ENCODE measurements at places on chromosomes 7 and 10. TPM values are rescaled to one million over a fixed set of nuclear protein-coding genes. Genes with fewer than 3 reads are reported as not detected.

Gene GIGYF1
- 48.1 TPM for total RNA-seq

Gene HTR5A
- total RNA-seq, result not detected

Gene NPSR1
- total RNA-seq, result not detected

Gene CACNB2
- total RNA-seq, result 14.6 TPM

Gene KLLN
- total RNA-seq, result 0.29 TPM

Gene PPP1R3A
- not detected for total RNA-seq

- H3K36me3 ChIP-seq, result no peaks in the 10 kb centered on the region
- H3K4me3 ChIP-seq, result no peak overlapping the region
- DNase-seq, result no peak
- H3K27ac ChIP-seq, result no peak overlapping the region
- no peaks in the 10 kb centered on the region for H3K27me3 ChIP-seq
Measured at GRCh38 chr7:157400171-157400860, 63.5 kb downstream of the DNAJB6 start.

- H3K4me1 ChIP-seq, result no peaks in the 10 kb centered on the region
- H3K27ac ChIP-seq, result no peak overlapping the region
- H3K4me3 ChIP-seq, result no peak overlapping the region
- DNase-seq, result no peak
Measured at GRCh38 chr10:11679946-11680345, 62.2 kb upstream of the ECHDC3 start.

DNA sequence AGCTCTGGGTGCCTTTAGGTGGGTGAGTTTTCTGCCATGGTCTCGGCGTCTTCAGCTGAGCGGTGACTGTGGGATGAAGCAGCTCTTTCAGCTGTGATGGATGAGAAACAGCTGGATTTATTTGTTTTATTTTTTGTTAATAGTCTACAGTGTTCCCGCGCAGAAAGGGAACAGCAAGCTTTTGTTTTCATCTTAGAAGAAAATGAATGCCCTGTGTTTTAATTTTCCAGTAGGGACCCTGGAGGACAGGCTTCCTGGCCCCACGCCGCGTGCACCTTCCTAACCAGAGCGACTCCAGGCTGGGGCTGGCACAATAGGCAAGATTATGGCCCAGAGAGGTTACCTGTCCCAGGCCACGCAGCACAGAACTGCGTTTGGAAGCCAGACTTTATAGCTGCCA, 57.6 kb downstream of the GTF2IRD1 start:
- DNase-seq, result no peak
- no peak overlapping the region for H3K27ac ChIP-seq
- no peaks in the 10 kb centered on the region for H3K36me3 ChIP-seq
- H3K4me3 ChIP-seq, result no peak overlapping the region

- no peak overlapping the region for H3K4me3 ChIP-seq
- no peaks in the 10 kb centered on the region for H3K4me1 ChIP-seq
- DNase-seq, result no peak
- H3K36me3 ChIP-seq, result no peaks in the 10 kb centered on the region
Measured at GRCh38 chr7:123455965-123456470, 78.4 kb downstream of the IQUB start.

DNA sequence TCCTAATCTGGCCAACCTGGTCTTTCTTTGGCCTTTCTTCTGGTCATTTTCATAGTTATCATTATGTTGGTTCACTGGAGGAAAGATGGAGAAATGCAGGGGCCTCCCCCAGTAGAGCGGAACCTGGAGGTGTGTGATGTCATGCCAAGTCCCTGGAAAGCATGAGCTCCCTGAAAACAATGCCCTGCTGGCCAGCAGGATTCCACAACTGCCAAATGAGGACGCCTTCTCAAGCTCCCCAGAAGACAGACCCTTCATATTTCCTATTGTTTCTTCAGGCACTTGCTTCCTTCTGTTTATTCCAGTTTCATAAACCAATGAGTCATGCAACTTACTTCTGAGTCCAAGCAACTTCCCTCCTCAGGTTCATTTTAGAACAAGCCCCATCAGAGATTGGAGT, 339.0 kb downstream of the GATA3 start:
- H3K36me3 ChIP-seq, result no peaks in the 10 kb centered on the region
- no peak overlapping the region for H3K27ac ChIP-seq
- no peaks in the 10 kb centered on the region for H3K4me1 ChIP-seq
- no peak overlapping the region for H3K4me3 ChIP-seq
- DNase-seq, result no peak

GRCh38 chr10:24862589-24862988, 89.8 kb downstream of the PRTFDC1 start:
- no peak overlapping the region for H3K27ac ChIP-seq
- no peaks in the 10 kb centered on the region for H3K27me3 ChIP-seq
- no peak for DNase-seq
- no peak overlapping the region for H3K4me3 ChIP-seq
- no peaks in the 10 kb centered on the region for H3K4me1 ChIP-seq

- H3K4me1 ChIP-seq, result no peaks in the 10 kb centered on the region
- DNase-seq, result no peak
- H3K4me3 ChIP-seq, result no peak overlapping the region
- peaks cover 3% of the 10 kb centered on the region for H3K36me3 ChIP-seq
Measured at GRCh38 chr10:70829543-70829942, 13.8 kb downstream of the SGPL1 start.

DNA sequence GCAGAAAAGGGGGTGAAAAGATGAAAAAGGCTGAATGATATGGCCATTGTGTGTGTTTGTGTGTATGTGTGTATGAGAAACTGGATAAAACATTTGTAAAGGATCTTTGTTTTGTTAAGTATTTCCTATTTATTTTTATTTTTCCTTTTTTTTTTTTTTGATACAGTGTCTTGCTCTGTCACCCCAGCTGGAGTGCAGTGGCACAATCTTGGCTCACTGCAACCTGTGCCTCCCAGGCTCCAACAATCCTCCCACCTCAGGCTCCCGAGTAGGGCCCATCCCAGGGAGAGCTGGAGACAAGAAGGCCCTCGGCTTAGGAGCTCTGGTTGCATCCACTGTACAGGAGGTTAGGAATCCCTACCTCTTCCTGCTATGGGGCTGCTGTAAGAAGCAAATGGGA, 6.9 kb upstream of the CALML5 start:
- no peak overlapping the region for H3K4me3 ChIP-seq
- H3K27ac ChIP-seq, result no peak overlapping the region
- no peaks in the 10 kb centered on the region for H3K4me1 ChIP-seq
- no peaks in the 10 kb centered on the region for H3K27me3 ChIP-seq
- H3K36me3 ChIP-seq, result no peaks in the 10 kb centered on the region

- H3K27ac ChIP-seq, result no peak overlapping the region
- no peak overlapping the region for H3K4me3 ChIP-seq
- no peaks in the 10 kb centered on the region for H3K27me3 ChIP-seq
Measured at GRCh38 chr7:93279541-93279940, 47.4 kb downstream of the VPS50 start.

GRCh38 chr10:126569513-126570244, 100.8 kb downstream of the C10orf90 start:
- no peak overlapping the region for H3K4me3 ChIP-seq
- H3K27ac ChIP-seq, result no peak overlapping the region
- no peaks in the 10 kb centered on the region for H3K27me3 ChIP-seq
- H3K4me1 ChIP-seq, result no peaks in the 10 kb centered on the region
- no peaks in the 10 kb centered on the region for H3K36me3 ChIP-seq
- no peak for DNase-seq

- no peak overlapping the region for H3K4me3 ChIP-seq
- peaks cover 6% of the 10 kb centered on the region for H3K4me1 ChIP-seq
- no peak overlapping the region for H3K27ac ChIP-seq
Measured at GRCh38 chr10:74753442-74754211, 72.8 kb upstream of the KAT6B start.
